GM23338 (cell line): ENCODE measurements at places on chromosomes 11 and 22.

DNA sequence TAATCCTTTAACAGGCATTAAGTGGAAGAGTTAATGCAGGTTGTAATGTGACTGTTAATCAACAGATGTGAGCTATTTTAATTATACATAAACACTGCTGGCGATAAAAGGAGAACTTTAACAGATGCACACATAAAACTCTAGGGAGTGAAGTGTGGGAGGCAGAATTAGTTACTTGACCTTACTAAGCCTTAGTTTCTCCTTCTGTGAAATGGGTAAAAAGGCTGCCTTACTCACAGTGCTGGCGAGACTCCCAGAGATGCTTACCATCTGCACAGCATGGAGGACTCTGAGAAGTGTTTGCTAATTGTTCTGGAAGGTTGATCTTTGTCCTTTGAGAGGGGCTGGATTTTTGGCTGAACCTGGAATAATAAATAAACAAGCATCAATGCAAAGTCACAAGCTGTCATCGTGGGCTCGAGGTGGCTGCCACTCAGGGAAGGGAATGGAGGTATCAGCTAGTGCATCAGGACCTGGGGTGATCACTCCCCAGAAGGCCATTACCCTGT is 58.6 kb upstream of the MPEG1 start:
- no peak for DNase-seq

GRCh38 chr11:78295347-78295746 is 106.6 kb downstream of the USP35 start:
- DNase-seq: no peak

DNA sequence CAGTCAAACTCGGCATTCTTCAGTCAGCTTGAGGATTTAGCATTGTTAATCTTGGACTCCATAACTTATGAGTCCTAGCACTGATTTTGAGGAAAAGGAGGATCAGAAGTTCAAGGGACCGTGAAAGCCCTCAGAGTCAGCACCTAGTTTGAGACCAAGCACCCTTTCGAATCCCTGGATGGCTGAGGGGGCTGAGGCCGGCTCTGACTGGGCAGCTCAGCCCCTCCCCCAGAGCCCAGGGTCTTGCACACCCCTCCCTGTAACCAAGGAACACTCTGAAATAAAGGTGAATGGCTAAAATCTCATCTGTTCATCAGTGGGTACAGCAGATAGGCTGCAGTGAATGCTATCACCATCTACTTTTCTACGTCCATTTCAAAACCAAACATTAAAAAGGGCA is 27.3 kb downstream of the SLC25A18 start:
- DNase-seq: no peak

- no peak for DNase-seq
Measured at GRCh38 chr11:63445118-63445517, 45.8 kb downstream of the PLAAT5 start.

- DNase-seq: no peak
Measured at GRCh38 chr22:23305321-23305910, 125.1 kb downstream of the BCR start.

GRCh38 chr22:31853736-31854495 is 90.4 kb upstream of the YWHAH start:
- DNase-seq: no peak

- DNase-seq: no peak
Measured at GRCh38 chr11:19083166-19083565, 22.6 kb upstream of the MRGPRX2 start.
